ENCODE measurements at places on chromosomes 12 and 14.

- no peak overlapping the region for H3K4me3 ChIP-seq
- peaks cover 8% of the 10 kb centered on the region for H3K27me3 ChIP-seq
- H3K36me3 ChIP-seq, result no peaks in the 10 kb centered on the region
Measured at GRCh38 chr14:69956970-69957369, 77.8 kb downstream of the SMOC1 start.

DNA sequence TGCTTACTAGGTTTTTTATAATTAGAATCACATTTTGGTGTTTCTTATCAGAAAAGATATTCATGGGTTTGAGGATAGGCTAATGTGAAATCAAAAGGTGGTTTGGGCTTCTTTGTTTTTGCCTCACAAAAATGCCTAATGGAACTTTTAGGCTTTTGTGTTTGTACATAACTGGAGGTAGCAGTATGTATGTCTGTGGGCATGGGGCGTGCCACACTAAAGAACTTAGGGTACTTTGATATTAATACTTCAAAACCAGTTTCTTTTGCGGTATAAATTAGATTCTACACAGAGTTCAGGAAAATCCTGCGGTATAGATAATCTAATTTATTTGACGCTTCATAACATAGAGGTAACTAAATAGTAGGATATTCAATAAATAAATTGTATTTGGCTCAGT is 1.9 kb downstream of the ETV6 start:
- H3K4me3 ChIP-seq, result peak overlapping the region; percentile 81
- no peaks in the 10 kb centered on the region for H3K4me1 ChIP-seq
- H3K27me3 ChIP-seq, result no peaks in the 10 kb centered on the region
- peak overlapping the region; percentile 97 for H3K27ac ChIP-seq
- H3K36me3 ChIP-seq, result no peaks in the 10 kb centered on the region
- DNase-seq, result no peak

- DNase-seq, result peak; percentile 55
- H3K27me3 ChIP-seq, result no peaks in the 10 kb centered on the region
- H3K27ac ChIP-seq, result no peak overlapping the region
- H3K36me3 ChIP-seq, result peaks cover 36% of the 10 kb centered on the region
- peaks cover 8% of the 10 kb centered on the region for H3K4me1 ChIP-seq
Measured at GRCh38 chr14:101884089-101884933, 80.1 kb upstream of the DYNC1H1 start.

DNA sequence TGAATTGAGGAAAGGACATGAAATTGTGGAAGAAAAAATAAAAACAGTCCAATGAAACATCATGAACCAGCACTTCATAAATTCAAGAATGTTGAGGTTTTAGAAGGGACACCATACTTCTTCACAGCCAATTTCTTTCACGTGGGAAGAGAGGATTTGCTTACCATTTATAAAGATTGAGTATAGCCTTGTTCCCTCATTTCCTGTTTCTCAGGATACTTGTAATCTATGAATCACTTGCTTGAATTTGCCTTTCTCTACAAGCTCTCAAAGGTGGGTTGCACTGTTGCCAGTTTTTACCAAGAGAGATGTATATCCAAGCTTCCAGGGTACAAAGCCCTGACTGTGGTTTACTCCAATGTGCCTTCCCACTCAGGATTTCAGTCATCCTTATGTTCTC is 116.1 kb downstream of the DUSP6 start:
- H3K36me3 ChIP-seq, result no peaks in the 10 kb centered on the region
- no peak overlapping the region for H3K27ac ChIP-seq
- no peak overlapping the region for H3K4me3 ChIP-seq

- H3K4me3 ChIP-seq, result no peak overlapping the region
- no peaks in the 10 kb centered on the region for H3K36me3 ChIP-seq
- H3K4me1 ChIP-seq, result peaks cover 4% of the 10 kb centered on the region
- no peak for DNase-seq
- no peaks in the 10 kb centered on the region for H3K27me3 ChIP-seq
- no peak overlapping the region for H3K27ac ChIP-seq
Measured at GRCh38 chr12:108373111-108373510, 34.0 kb upstream of the CMKLR1 start.

DNA sequence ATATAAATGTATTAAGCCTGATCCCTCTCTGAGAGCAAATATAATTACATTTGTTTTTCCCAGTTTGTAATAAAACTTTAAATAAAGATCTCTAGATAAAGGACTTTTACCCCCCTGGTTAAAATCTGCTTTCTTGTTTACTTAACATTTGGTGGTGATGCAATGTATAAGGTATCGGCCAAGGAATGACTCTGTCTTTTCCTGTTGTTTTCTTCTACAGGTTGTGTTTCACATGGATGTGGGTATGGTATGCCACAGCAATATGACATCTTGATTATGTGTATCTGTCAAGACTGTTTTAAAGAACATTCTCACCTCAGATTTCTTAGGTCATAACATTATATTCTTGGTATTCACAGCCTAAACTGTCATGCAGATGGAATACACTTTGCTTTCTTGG is 210.6 kb upstream of the NOVA1 start:
- no peaks in the 10 kb centered on the region for H3K36me3 ChIP-seq
- no peak overlapping the region for H3K4me3 ChIP-seq
- no peaks in the 10 kb centered on the region for H3K27me3 ChIP-seq
- H3K4me1 ChIP-seq, result no peaks in the 10 kb centered on the region

GRCh38 chr12:127629066-127629820 is 637.7 kb upstream of the TMEM132C start:
- no peaks in the 10 kb centered on the region for H3K36me3 ChIP-seq
- H3K4me3 ChIP-seq, result no peak overlapping the region
- no peak overlapping the region for H3K27ac ChIP-seq

DNA sequence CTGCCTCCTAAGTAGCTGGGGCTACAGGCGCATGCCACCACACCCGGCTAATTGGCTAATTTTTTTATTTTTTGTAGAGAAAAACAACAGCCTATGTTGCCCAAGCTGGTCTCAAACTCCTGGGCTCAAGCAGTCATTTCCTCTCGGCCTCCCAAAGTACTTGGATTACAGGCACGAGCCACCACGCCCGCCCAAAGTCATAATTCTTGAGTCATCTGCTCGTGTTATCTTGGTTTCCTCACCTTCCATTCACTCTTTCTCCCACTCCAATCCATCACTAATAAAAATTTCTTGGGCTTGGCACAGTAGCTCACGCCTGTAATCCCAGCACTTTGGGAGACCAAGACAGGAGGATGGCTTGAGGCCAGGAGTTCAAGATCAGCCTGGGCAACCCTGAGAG is 32.0 kb downstream of the ITGA7 start:
- H3K4me3 ChIP-seq, result no peak overlapping the region
- no peaks in the 10 kb centered on the region for H3K36me3 ChIP-seq
- H3K4me1 ChIP-seq, result no peaks in the 10 kb centered on the region
- DNase-seq, result peak; percentile 48
- no peaks in the 10 kb centered on the region for H3K27me3 ChIP-seq
- H3K27ac ChIP-seq, result no peak overlapping the region

- H3K27me3 ChIP-seq, result no peaks in the 10 kb centered on the region
- H3K4me3 ChIP-seq, result no peak overlapping the region
- no peaks in the 10 kb centered on the region for H3K4me1 ChIP-seq
- no peaks in the 10 kb centered on the region for H3K36me3 ChIP-seq
- no peak overlapping the region for H3K27ac ChIP-seq
Measured at GRCh38 chr12:92673756-92674155, 29.0 kb upstream of the PLEKHG7 start.

DNA sequence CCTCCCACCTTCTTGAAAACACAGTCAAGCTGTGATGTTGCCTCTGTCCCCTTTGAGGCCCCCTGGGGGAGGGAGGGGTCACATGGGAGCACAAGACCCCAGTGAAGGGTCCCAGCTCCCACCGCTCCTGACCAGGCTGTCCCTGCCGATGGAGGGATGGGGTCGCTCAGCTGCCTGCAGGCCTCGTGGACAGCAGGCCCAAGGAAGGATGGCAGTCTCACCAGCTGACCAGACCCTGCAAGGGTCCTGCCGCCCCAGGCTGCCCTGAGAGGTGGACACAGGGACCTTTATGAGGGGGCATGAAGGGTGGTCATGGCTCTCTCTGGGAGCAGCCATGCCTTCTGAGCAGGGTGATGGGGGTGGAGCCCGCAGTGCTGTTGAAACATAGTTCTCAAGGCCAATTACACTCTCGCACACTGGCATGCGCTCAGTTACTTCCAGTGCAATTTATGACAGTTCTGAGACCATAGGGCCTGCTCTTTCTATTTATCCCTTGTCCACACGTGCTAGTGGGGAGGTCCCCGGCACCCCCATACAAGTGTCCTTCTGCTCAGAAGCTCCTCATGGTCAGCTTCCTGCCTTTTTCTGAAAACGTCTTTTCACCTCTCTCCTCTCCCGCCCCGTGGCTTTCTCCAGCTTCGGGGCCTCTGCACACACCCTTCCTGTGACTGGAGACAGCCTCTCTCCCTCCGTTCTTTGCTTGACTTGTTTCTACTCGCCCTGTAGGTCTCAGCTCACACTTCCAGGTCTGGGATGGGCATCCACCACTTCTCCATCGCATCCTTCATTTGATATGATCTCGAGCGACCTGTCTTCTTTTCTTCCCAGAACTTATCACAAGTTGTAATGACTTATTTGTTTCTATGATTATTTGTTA is 313.1 kb downstream of the ADGRD1 start:
- no peaks in the 10 kb centered on the region for H3K36me3 ChIP-seq
- H3K27me3 ChIP-seq, result no peaks in the 10 kb centered on the region

GRCh38 chr12:3772380-3772779 is 19.5 kb upstream of the CRACR2A start:
- H3K4me3 ChIP-seq, result no peak overlapping the region
- no peak overlapping the region for H3K27ac ChIP-seq
- H3K27me3 ChIP-seq, result no peaks in the 10 kb centered on the region
- no peaks in the 10 kb centered on the region for H3K4me1 ChIP-seq
- H3K36me3 ChIP-seq, result no peaks in the 10 kb centered on the region

DNA sequence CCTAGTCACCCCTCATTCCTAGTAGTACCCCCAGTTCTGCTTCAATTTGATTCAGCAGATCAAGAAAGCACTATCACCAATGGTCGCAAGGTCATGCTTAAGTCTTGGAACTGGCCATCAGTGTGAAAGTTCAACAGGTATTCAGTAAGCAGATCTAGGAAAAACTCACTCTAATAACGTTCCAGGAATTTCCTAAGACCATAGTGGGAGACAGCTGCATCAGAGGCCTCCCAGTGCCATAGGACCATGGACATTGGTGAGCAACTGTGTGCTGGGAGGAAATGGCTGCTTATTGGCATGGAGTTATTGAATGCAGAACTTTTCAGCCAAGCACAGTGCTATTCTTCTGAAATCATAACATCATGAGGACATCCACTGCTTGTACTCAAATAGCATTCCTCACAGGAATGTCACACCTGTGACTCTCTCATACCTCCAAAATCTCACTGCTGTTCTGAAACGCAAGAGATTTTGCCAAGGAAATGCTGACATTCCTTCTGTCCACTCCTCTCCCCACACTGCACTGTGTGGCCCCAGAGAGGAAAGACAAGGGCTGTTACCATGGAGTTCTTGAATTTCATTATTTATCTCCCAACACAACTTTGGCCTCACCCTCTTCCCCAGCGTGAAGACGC is 30.9 kb upstream of the MDM2 start:
- no peak for DNase-seq
- H3K27me3 ChIP-seq, result no peaks in the 10 kb centered on the region
- H3K36me3 ChIP-seq, result no peaks in the 10 kb centered on the region
- no peaks in the 10 kb centered on the region for H3K4me1 ChIP-seq
- H3K4me3 ChIP-seq, result no peak overlapping the region

DNA sequence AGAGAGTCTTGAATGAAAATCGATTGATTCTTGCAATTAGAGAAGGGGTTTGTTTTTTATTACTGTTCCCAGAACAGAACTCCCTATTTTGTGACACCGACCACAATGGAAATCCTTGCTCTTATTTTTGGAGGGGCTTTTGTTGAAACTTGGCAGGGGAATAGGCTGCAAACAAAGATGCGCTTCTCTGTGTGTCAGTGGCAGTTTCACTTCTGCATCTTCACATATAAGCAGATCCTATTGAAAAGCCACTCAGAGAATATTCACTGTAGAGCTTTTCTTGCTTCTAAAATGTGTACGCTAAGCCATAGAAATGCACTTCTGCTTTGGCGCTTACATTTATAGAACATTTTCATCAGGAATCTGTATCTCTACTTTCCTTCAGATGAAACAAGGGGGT is 1822.4 kb upstream of the SEL1L start:
- no peaks in the 10 kb centered on the region for H3K4me1 ChIP-seq
- H3K27me3 ChIP-seq, result no peaks in the 10 kb centered on the region
- DNase-seq, result no peak
- H3K27ac ChIP-seq, result no peak overlapping the region
- no peaks in the 10 kb centered on the region for H3K36me3 ChIP-seq

GRCh38 chr14:53751650-53752049 is 205.0 kb downstream of the BMP4 start:
- H3K27me3 ChIP-seq, result no peaks in the 10 kb centered on the region
- DNase-seq, result no peak
- H3K27ac ChIP-seq, result no peak overlapping the region
- H3K4me1 ChIP-seq, result no peaks in the 10 kb centered on the region
- H3K36me3 ChIP-seq, result no peaks in the 10 kb centered on the region
- H3K4me3 ChIP-seq, result no peak overlapping the region

DNA sequence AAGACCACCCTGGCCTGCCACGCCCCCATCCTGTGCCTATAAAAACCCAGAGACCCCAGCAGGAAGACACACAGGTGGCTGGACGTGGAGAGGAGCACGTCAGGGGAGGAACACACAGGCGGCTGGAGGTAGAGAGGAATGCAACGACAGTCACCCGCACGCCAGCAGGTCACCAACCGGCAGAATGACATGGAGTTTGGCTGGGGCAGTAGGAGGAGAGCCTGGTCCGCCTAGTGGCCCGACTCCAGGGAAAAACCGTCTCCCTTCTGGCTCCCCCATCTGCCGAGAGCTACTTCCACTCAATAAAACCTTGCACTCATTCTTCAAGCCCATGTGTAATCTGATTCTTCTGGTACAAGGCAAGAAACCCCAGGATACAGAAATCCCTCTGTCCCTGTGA is 62.7 kb upstream of the KCNH3 start:
- H3K4me3 ChIP-seq, result no peak overlapping the region
- H3K27ac ChIP-seq, result no peak overlapping the region
- no peak for DNase-seq
- H3K27me3 ChIP-seq, result no peaks in the 10 kb centered on the region
- no peaks in the 10 kb centered on the region for H3K4me1 ChIP-seq
- no peaks in the 10 kb centered on the region for H3K36me3 ChIP-seq

DNA sequence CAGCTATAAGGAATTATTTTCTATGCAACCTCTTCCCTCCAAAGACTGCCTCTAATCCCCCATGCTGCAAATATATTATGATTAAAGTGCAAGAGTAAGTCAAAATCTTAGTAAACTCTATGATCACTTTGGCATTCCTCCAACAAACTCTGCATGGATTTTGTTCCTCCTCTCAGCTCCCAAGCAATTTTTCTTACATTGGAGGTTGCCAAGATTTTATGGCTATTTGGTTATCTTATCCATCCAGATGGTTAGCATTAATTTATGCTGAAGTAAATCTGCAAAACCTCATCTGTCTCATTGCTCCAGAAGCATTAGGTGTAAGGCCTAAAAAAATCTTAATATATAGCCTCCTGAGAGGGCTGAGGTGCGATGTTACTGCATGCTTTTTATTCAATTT is 228.1 kb downstream of the CHST11 start:
- no peak overlapping the region for H3K27ac ChIP-seq
- no peaks in the 10 kb centered on the region for H3K4me1 ChIP-seq
- no peak overlapping the region for H3K4me3 ChIP-seq
- no peaks in the 10 kb centered on the region for H3K27me3 ChIP-seq
